ENCODE measurements at places on chromosomes 2 and 18. TPM values are rescaled to one million over a fixed set of nuclear protein-coding genes. Genes with fewer than 3 reads are reported as not detected.

IL36RN gene
- total RNA-seq = not detected

GRCh38 chr2:238130111-238130695, 8.3 kb upstream of the KLHL30 start:
- DNase-seq = no peak
- no peak overlapping the region for H3K27ac ChIP-seq
- H3K4me3 ChIP-seq = no peak overlapping the region

TUBA3E gene
- total RNA-seq = not detected

UGT1A4 gene
- total RNA-seq = not detected

DNA sequence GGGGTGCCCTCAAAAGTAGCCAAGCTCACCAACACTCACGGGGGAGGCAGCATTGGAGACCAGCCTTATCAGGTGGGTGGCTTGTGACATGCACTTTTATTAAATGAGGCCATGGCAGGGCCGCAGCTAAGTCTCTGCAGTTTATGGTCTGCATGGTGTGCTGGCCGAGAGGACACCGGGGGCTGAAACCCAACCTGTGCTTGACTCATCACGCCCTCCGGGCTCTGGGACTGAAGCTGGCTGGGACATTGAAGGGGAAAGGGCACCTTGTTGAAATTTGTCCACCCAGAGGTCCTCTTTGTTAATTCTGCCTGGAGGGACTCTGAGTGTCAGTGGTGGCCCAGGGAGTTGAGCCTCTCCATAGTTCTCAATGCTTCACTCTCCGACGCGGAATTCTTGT, 17.7 kb upstream of the NTSR2 start:
- no peak for DNase-seq
- no peak overlapping the region for H3K4me3 ChIP-seq
- H3K36me3 ChIP-seq = no peaks in the 10 kb centered on the region
- H3K4me1 ChIP-seq = peaks cover 11% of the 10 kb centered on the region
- no peaks in the 10 kb centered on the region for H3K27me3 ChIP-seq

ZAP70 gene
- 419 TPM for total RNA-seq

TBC1D8 gene
- 2.4 TPM for total RNA-seq

- H3K27ac ChIP-seq = no peak overlapping the region
- no peaks in the 10 kb centered on the region for H3K4me1 ChIP-seq
- H3K36me3 ChIP-seq = no peaks in the 10 kb centered on the region
Observed at GRCh38 chr2:23323198-23323916, 61.6 kb upstream of the KLHL29 start.

EIF5B gene
- total RNA-seq = 36.2 TPM

CIB4 gene
- not detected for total RNA-seq

- DNase-seq = no peak
- no peaks in the 10 kb centered on the region for H3K36me3 ChIP-seq
- H3K27me3 ChIP-seq = no peaks in the 10 kb centered on the region
- no peak overlapping the region for H3K27ac ChIP-seq
Observed at GRCh38 chr2:13255485-13255884, 538.7 kb downstream of the TRIB2 start.

GRCh38 chr2:10962004-10962403, 50.3 kb downstream of the KCNF1 start:
- H3K27me3 ChIP-seq = no peaks in the 10 kb centered on the region
- no peak overlapping the region for H3K4me3 ChIP-seq
- no peak for DNase-seq
- H3K36me3 ChIP-seq = no peaks in the 10 kb centered on the region

- H3K27ac ChIP-seq = no peak overlapping the region
- no peaks in the 10 kb centered on the region for H3K4me1 ChIP-seq
- H3K36me3 ChIP-seq = no peaks in the 10 kb centered on the region
- no peak for DNase-seq
Observed at GRCh38 chr18:50466634-50467033, 91.8 kb downstream of the SKA1 start.

DNA sequence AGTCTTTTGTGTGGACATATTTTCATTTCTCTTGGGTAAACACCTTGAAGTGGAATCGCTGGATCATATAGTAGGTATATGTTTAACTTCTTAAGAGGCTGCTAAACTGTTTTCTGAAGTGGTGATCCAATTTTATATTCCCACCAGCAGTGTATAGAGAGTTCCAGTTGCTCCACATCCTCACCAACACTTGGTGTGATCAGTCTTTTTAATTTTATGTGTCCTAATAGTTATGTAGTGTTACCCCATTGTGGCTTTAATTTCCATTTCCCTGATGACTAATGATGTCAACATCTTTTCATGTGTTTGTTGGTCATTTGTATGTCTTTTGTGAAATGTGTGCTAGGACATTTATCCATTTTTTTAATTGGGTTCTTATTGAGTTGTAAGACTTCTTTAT, 56.9 kb downstream of the DGKD start:
- H3K4me1 ChIP-seq = peaks cover 79% of the 10 kb centered on the region
- no peaks in the 10 kb centered on the region for H3K36me3 ChIP-seq
- no peak overlapping the region for H3K27ac ChIP-seq
- no peak for DNase-seq
- H3K27me3 ChIP-seq = no peaks in the 10 kb centered on the region
- H3K4me3 ChIP-seq = no peak overlapping the region

ACOXL gene
- total RNA-seq = not detected

SLC30A3 gene
- total RNA-seq = not detected

- peak; percentile 87 for DNase-seq
- H3K36me3 ChIP-seq = no peaks in the 10 kb centered on the region
- no peaks in the 10 kb centered on the region for H3K27me3 ChIP-seq
Observed at GRCh38 chr2:201233192-201233811, 27.0 kb upstream of the CASP8 start.

DNA sequence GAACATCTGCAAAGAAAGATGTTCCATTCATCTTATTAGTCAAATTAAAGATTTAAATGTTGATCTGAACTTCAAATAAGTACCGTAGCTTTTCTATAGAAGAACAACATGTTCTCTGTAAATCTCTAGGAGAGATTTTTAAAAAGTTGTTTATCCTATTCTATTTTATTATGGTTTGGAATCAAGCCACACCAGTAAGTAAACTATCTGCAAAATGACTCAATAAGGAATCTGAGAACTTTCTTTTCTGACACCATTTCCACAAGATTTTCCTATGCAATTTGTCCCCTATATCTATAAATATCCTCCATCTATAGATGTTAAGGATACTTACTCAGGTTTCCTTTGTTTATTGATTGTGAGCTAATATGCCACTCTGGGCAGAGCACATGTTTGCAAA, 736.6 kb downstream of the CBLN2 start:
- no peaks in the 10 kb centered on the region for H3K36me3 ChIP-seq
- no peaks in the 10 kb centered on the region for H3K4me1 ChIP-seq
- no peak overlapping the region for H3K4me3 ChIP-seq
- H3K27ac ChIP-seq = no peak overlapping the region
- DNase-seq = no peak
- no peaks in the 10 kb centered on the region for H3K27me3 ChIP-seq

- no peaks in the 10 kb centered on the region for H3K36me3 ChIP-seq
- H3K4me3 ChIP-seq = peak overlapping the region; percentile 98
- peaks cover 27% of the 10 kb centered on the region for H3K4me1 ChIP-seq
- no peaks in the 10 kb centered on the region for H3K27me3 ChIP-seq
- H3K27ac ChIP-seq = peak overlapping the region; percentile 72
Observed at GRCh38 chr2:110678457-110679336, 834 bp upstream of the BUB1 start.

DNA sequence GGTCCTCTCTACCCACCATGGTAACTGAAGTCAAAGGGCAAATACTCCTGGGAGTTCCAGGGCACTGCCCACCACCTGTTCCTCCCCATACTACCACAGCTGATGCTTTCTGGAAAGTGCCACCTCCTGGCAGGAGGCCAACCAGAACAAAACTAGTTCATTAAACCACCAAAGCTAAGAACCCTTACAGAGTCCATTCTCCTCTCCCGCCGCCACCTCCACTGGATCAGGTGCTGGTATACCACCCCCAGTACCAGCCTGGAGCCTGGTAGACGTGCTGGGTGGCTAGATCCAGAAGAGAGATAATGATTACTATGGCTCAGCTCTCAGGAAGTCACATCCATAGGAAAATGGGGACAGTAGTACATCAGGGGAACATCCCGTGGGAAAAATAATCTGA, 300.9 kb downstream of the RIT2 start:
- H3K4me3 ChIP-seq = no peak overlapping the region
- no peaks in the 10 kb centered on the region for H3K4me1 ChIP-seq
- H3K27ac ChIP-seq = no peak overlapping the region
- no peaks in the 10 kb centered on the region for H3K36me3 ChIP-seq
- DNase-seq = no peak

CKAP2L gene
- total RNA-seq = 0.06 TPM

DNA sequence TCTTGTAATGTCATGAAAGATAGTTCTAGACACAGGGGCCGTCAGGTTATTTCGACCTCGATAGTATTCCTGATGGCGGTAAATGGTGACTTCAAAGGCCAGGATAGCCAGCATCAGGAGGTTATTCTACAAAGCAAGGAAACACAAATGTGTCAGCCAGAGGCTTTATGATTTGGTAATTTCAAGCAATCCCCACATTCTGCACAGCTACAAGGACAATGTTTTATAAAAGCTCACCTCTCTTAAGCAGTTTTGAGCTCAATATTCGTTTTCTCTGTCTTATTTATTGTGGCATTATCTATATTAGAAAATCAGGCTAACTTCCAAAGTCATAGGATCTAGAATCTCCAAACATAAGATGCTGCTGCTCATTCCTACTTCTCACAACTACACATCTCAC, 235.2 kb downstream of the NAPG start:
- no peaks in the 10 kb centered on the region for H3K27me3 ChIP-seq
- H3K4me3 ChIP-seq = no peak overlapping the region
- H3K27ac ChIP-seq = no peak overlapping the region
- DNase-seq = no peak
- no peaks in the 10 kb centered on the region for H3K36me3 ChIP-seq
- no peaks in the 10 kb centered on the region for H3K4me1 ChIP-seq

DNA sequence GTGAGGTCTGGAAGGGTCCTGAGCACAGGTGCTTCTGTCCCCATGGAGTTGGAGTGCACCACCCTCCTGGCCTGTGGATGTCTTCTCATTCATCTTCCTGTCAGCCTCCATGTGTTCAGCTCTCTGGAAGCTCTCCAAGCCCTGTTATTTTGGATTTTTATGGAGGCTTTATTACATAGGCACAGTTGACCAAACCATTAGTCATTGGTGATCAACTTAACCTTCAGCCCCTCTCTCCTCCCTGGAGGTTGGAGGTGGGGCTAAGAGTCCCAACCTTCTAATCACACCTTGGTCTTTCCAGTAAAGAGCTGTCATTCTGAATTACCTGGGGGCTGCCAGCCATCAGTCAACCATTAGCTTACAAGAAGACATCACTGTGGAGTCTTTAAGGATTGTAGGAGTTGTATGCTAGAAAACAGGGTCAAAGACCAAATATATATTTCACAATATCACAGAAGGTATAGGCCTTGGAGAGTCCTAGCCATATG, 7.5 kb upstream of the MCFD2 start:
- DNase-seq = no peak
- H3K4me3 ChIP-seq = no peak overlapping the region
- peaks cover 17% of the 10 kb centered on the region for H3K4me1 ChIP-seq
- H3K36me3 ChIP-seq = no peaks in the 10 kb centered on the region

RTP5 gene
- total RNA-seq = not detected

GRCh38 chr2:200658278-200658864, 72.6 kb downstream of the AOX1 start:
- no peaks in the 10 kb centered on the region for H3K36me3 ChIP-seq
- no peaks in the 10 kb centered on the region for H3K4me1 ChIP-seq
- H3K27ac ChIP-seq = no peak overlapping the region
- no peak overlapping the region for H3K4me3 ChIP-seq
- no peaks in the 10 kb centered on the region for H3K27me3 ChIP-seq
- DNase-seq = no peak

GRCh38 chr18:54776282-54776977, 51.8 kb upstream of the RAB27B start:
- no peaks in the 10 kb centered on the region for H3K4me1 ChIP-seq
- H3K4me3 ChIP-seq = no peak overlapping the region
- H3K27me3 ChIP-seq = no peaks in the 10 kb centered on the region
- H3K27ac ChIP-seq = no peak overlapping the region
- no peaks in the 10 kb centered on the region for H3K36me3 ChIP-seq

SPOPL gene
- 18.6 TPM for total RNA-seq

- DNase-seq = no peak
- no peaks in the 10 kb centered on the region for H3K36me3 ChIP-seq
Observed at GRCh38 chr2:18404708-18405107, 155.7 kb downstream of the RDH14 start.

DNA sequence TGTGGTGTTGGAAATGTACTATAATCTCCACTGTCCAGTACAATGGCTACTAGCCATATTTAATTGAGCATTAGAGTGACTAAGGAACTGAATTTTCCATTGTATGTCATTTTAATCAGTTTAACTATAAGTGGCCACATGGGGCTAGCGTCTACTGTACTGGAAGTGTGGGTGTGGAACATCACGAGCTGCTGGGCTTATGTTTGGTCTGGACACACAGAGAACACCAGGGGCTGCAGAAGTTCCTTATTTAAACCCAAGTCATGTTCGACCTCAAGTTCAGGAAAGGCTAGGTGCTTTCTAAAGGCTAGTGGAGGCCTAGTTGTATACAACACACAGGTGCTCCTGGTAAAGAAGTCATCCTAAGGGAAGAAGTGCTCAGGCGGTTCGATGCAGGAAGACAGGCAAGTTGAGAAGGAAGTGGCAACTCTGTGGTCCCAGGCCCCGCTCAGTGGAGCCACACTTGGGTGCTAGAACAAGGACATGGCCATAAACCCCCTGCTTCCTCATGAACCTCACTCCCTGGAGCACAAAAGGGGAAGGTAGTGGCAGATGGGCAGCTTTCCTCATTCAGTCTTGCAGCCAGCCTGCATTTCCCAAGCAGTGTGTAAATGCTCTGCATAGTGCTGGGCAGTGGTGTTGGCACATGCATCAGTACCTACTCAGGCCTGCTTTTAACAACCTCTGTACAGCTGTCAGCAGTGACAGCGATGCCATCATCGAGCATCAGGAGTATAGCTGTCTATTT, 13.3 kb downstream of the LGALSL start:
- H3K4me1 ChIP-seq = no peaks in the 10 kb centered on the region
- no peak for DNase-seq
- H3K36me3 ChIP-seq = no peaks in the 10 kb centered on the region
- H3K27ac ChIP-seq = no peak overlapping the region

MFSD6 gene
- total RNA-seq = 38.3 TPM

DNA sequence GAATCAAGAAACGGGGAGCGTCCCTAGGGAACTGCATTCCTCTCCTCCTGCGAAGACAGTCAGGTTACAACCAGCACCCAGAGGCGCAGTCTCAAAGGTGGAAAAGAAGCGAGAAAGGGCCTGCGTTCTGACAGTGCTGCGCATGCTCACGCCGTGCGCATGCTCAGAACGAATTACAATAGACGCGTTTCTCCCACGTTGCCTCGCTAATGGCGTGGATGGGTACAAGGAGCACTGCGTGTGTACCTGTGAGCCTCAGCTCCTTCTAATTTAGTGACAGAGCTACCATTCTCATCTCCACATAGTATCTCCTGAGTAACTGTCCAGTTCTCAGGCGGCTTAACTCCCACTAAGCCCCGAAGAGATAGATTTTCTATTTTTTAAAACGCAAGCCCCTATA, 448.8 kb downstream of the TXNL1 start:
- H3K4me3 ChIP-seq = no peak overlapping the region
- no peak overlapping the region for H3K27ac ChIP-seq
- no peaks in the 10 kb centered on the region for H3K36me3 ChIP-seq
- H3K27me3 ChIP-seq = no peaks in the 10 kb centered on the region
- no peak for DNase-seq

STON1 gene
- 3.1 TPM for total RNA-seq

GRCh38 chr2:194802589-194802988, 854.4 kb upstream of the SLC39A10 start:
- no peak overlapping the region for H3K4me3 ChIP-seq
- no peaks in the 10 kb centered on the region for H3K36me3 ChIP-seq
- H3K27ac ChIP-seq = no peak overlapping the region
- H3K27me3 ChIP-seq = no peaks in the 10 kb centered on the region
- no peak for DNase-seq
- no peaks in the 10 kb centered on the region for H3K4me1 ChIP-seq

Measured in CD4-positive, alpha-beta memory T cell (primary cell).